Cortex of kidney (tissue), 1 donor: ENCODE measurements at places on chromosomes 2 and 18.

DNA sequence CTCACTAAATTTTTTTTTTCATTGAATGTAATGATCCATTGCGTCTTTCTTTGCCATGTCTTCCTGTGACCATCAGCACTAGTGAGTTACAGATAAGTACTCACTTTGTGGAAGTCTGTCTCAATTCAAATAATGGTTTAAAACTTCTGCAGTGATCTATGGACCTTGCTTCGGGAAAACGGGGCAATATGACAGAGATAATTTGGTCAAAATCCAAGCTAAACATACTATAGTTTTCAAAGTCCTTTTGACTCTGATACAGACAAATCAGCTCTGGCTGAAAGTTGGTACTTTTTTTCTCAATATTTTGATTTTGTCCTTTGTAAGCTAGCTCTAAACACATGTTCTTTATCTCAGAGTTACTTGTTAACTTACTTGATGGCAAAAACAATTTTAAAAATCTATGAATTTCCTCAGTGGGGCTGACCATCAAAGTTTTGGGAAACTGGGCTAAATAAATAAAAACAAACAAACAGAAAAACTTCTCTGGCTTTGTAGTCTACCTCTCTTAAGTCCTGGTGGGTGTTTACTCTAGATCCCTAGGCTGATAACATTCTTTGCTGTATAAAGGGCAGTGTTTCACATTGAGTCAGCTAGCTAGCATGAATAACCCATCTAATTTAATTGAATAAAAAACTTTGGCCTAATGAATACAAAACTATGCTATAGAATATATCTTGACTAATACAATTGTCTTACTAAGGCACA lies 327.6 kb downstream of the RDH14 start:
- no peak for DNase-seq

DNA sequence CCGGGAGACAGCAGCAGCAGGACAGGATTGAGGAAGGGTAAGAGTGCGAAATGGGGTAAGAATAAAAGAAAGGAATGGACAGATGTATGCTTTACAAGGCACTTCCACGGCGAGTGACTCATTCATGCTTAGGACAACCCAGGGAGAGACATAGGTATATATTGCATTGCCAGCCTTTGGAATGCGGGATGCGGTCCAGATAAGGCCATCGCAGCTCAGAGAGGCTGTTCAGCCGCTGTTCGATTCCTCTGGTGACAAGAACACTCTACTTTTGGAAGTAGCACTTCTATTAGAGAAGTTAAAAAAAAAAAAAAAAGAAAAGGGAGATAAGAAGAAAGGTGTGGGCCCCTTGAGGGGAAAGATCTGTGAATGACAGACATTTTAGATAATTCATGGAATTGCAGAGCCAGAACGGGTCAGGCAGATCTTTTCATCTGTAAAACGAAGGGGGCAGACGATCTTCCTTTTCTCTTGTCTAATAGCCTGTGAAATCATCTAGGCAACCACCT lies 819 bp upstream of the NCOA1 start:
- no peak for DNase-seq

GRCh38 chr18:1914489-1914888 lies 656.8 kb downstream of the METTL4 start:
- DNase-seq, result no peak

GRCh38 chr2:222693837-222694236 lies 22.4 kb downstream of the MOGAT1 start:
- DNase-seq, result no peak

GRCh38 chr2:176936410-176936809 lies 276.2 kb upstream of the HNRNPA3 start:
- no peak for DNase-seq

DNA sequence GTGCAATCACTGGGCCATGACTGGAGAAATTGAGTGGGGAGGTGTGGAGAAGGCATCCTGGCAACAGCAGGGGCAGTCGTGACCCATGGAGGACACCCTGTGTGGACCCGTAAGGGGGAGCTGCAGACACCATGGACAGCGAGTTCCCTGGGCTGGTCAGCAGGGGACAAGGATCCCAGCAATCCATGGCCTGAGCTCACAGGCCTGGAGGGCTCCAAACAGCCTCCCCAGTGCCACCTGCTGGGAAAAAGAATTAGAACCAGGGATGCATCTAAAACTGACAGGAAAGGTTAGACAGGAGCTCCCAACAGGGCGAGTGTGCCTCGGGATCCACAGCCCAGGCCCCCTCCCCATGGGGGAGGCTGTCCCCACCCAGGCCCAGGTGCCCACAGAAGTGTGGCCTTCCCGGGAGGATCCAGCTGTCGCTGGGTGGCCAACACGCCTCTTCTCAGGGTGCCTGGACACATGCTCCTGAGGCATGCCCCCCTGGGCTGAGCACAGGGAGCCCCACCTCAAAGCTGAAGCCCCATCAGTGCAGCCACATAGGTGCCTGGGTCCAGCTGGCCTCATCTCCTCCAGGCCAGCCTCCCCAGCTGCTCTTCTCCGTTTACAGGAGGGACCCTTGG lies 20.5 kb upstream of the KIF1A start:
- DNase-seq, result no peak

GRCh38 chr2:168635065-168635577 lies 167.3 kb upstream of the NOSTRIN start:
- DNase-seq, result no peak

- no peak for DNase-seq
Observed at GRCh38 chr2:78127424-78127823, 605.2 kb upstream of the LRRTM4 start.

DNA sequence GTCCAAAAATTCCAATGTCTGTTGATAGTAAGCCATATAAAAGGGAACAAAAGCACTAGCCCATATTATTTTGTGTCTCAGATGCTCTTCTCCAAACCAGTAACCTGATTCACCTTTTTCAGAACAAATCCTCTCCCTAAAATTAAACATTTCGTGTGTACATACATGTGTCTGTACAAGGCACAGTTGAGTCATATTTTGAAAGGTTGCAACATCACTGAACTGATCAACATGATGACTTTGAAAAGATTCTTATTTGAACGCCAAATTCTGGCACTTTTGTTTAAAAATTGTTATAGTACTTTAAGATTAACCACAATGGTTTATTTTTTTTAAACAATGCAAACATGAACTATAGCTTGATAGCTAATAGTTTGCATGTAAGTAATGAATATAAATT lies 102.5 kb downstream of the RIT2 start:
- DNase-seq, result no peak

GRCh38 chr2:82007071-82007664 lies 1702.6 kb upstream of the LRRTM1 start:
- no peak for DNase-seq

DNA sequence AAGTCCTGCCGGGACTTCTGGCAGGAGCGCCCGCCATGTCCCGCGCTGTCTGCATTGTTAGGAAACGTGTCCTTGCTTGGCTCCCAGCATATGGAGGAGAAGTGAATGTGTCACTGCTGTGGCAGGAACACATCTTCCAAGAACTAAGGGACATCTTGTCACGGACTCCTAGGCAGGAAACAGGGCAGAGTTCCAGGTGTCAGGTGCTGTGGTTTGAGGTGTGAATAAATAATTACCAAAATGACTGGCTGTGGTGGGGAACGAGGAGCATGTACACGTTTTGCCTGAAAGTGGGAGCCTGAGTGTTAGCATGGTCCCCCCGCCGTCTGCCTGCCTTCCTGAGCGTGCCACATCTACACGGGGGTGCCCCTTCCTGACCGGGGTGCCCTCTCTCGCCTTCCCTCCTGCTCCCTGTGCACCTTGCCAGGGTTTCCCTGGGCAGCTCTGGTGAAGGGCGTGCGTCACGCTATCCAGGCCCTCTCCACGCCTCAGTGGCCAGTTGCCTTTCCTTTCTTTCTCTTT lies 237.5 kb downstream of the LDLRAD4 start:
- DNase-seq, result no peak

- DNase-seq, result no peak
Observed at GRCh38 chr2:25050128-25050527, 8.3 kb downstream of the EFR3B start.

GRCh38 chr2:167832868-167833287 lies 414.5 kb downstream of the STK39 start:
- DNase-seq, result no peak

- no peak for DNase-seq
Observed at GRCh38 chr2:215465256-215465655, 29.4 kb upstream of the FN1 start.

GRCh38 chr2:11642972-11643371 lies 27.0 kb downstream of the NTSR2 start:
- DNase-seq, result no peak

GRCh38 chr2:194319222-194319992 lies 1337.6 kb upstream of the SLC39A10 start:
- DNase-seq, result no peak

GRCh38 chr2:7692657-7693161 lies 775.5 kb downstream of the RNF144A start:
- DNase-seq, result no peak

GRCh38 chr2:236553522-236553921 lies 16.1 kb upstream of the ACKR3 start:
- no peak for DNase-seq

GRCh38 chr2:231692847-231693246 lies 15.5 kb upstream of the PTMA start:
- DNase-seq, result no peak

DNA sequence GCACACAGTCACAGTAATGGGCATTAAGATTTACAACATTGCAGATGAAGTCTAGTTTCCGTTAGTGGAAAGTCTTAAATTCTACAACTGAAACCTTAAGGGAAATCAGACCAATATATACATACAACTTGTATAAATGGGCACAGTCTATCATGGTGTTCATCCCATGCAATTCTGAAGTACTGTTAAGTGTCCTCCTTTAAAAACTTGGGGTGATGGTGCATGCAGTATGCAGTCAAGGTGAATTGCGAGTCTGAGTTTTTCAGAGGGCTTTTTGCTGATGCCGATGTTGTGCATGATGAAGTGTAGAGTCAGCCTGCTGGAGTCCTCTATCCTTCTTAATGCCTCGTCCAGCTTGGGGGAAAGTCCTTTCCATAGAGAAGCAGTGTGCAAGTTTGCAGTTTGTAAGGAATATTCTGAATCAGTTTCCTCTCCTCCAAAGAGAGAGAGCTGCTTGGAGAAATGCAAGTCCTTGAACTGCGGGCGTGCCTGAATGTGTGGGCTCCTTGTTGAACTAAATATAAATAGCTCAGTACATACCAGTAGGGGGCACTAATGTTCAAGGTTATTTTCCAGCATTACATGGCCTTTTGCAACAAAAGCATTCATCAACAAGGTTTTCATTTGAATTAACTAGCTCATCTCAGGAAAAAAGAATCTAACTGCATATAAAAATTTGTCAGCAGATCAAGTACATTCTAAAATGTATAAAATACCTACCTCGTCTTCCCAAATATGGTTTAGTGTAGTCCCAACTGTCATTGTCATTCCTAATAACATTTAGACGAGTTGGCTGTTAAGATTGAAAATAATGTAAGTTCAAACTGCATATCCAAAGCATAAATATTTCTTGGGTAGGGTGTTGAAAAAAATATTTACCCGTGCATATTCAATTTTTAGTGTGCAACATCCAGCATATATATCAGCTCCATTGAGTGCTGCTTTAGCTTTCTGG lies 21.3 kb downstream of the HNRNPLL start:
- no peak for DNase-seq

DNA sequence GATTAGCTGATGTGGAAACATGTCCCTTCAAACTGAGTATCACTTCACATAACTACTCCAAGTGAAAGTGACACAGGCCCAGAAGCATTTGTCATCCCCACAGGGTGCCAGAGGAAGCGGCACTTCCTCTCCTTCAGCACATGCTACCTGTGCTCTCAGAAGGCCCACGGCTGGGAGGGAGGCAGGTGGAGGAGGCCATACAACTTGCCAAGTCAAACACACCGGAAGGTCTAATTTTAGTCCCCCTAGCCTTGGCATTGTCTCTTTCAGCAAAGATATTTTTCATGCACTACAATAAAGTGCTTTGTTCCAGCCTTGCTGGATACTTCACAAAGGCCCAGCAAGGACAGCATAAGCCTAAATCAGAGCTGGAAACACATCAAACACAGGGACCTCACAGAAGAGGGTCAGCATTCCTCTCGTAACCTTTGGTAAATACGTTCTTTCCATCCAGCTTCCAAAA lies 38.0 kb downstream of the VSNL1 start:
- DNase-seq, result no peak

- no peak for DNase-seq
Observed at GRCh38 chr2:85318222-85319074, 9.3 kb downstream of the TGOLN2 start.

- DNase-seq, result no peak
Observed at GRCh38 chr2:235665661-235666212, 171.9 kb downstream of the AGAP1 start.

GRCh38 chr18:76589866-76590265 lies 94.8 kb upstream of the ZNF516 start:
- no peak for DNase-seq

- no peak for DNase-seq
Observed at GRCh38 chr2:55518841-55519165, 715 bp upstream of the CFAP36 start.

- no peak for DNase-seq
Observed at GRCh38 chr2:21891191-21891590, 767.4 kb downstream of the TDRD15 start.

DNA sequence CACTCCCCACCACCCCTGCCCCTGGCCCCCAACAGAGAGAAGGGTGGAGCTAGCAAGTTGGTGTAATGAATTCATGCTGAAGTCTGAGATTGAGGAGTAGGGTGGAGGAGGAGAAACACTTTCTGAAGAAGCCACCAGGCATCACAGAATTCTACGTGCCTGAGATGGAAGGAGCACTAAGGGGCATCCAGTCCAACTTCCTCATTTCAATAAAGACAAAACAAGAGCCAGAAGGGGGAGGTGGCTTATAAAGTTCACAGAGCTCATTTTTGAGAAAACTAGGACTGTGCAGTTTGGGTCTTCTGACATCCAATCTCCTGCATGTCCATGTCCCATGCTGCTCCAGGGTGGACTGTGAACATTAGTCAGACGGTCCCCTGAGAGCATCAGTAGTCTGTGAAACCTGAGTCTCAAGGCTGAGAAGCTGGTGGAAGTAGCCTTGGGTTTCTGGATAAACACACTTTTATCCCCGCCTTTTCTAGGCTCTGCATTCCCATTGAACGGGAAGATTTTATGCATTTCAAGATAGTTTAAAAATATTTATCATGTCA lies 77.7 kb downstream of the TRIM43 start:
- DNase-seq, result no peak

- no peak for DNase-seq
Observed at GRCh38 chr2:43402002-43402401, 175.6 kb upstream of the ZFP36L2 start.

DNA sequence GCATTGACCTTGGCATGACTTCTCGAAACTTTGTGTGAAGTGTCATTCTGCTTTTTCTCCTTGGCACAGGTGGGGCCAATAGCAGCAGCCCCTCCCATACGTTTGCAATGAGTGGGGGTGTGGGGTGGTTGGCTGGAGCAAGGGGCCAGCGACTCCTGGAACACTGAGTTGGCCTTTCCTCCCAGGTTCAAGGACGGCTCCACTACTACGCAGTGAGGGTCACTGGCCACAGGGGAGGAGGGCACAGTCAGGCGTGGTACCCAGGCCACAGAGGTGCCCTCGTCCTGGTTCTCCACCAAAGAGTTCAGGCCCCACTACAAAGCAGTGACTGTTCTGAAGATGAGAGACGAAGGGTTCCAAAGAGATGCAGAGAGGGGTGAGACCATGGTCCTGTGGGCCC lies 70.6 kb upstream of the OTOS start:
- no peak for DNase-seq

GRCh38 chr18:8797206-8797605 lies 91.8 kb downstream of the MTCL1 start:
- no peak for DNase-seq
